ENCODE measurements at places on chromosomes 11 and 22.

GRCh38 chr11:93481696-93482095, 61.5 kb downstream of the SMCO4 start:
- no peak for DNase-seq

DNA sequence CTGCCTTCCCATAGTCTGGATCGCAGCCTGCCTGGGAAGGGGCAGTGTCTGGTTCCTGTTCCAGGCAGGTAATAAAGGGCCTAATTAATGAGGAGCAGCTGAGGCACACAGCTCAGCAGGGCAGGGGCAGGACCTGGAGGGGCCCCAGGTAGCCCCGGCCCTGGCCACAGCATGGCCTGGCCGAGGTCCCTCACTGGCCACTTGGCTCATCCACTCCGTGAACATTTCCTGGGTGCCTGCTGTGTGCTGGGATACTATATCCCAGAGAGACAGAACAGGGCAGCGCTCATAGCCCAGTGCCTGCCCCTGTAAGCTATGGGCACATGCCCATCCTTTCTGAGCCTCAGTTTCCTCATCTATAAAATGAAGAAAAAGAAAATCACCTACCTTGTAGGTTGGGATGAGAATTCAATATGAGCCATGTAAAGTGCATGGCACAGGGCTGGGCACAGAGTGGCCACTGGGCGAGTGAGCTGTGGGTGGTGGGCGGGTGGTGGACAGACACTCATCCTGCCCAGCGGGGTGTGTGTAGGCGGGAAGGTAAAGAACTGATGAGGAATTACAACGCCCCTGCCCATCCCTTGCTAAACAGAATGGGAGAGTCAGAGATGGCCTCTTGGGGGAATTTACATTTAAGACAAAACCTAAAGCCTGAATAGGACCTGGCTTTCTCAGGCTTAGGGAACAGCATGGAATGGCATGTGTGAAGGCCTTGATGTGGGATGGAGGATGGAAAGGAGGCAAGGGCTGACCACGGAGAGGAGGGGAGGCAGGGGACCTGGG, 9.2 kb downstream of the MYRF start:
- DNase-seq, result no peak

DNA sequence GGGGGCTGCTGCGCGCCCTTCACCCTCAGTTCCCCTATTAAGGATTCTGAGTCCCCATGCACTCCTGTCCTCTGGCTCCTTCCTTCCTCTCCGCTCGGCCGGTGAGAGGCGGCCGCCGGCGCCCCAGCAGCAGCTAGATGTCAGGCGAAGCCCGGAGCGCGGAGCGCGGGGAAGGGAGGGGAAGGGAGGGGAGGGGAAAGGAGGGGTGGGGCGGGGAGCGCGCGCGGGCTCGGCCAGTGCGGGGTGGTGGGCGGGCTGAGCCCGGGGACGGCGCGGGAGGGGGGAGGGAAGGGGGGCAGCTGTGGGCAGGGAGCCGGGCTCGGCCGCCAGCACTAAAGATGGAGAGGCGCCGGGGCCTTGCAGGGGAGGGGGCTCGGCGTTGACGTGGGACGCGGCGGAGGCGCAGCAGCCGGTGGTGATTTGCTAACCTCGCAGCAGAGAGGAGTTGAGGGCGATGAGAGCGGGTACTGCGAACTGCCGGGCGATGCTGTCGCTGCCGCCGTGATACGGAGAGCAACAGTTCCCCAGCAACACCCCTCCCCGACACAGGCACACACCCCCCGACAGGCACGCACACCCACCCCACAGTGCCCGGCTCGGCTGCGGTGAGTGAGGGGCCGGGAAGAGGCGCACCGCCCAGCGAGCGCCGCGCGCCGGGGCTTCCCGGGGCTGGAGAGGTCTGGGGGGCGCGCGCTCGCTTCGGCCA, at the start of gene ZBTB16:
Gene ZBTB16 (plus strand): TSS at position 434 of the 706 bp plus-strand sequence. CDS start 3,590 bp downstream, outside the sequence.
- peak; percentile 78 for DNase-seq

GRCh38 chr11:107996006-107996776, 12.5 kb upstream of the CUL5 start:
- no peak for DNase-seq

GRCh38 chr11:27158456-27159334, 118.1 kb downstream of the BBOX1 start:
- DNase-seq, result peak; percentile 84

- DNase-seq, result no peak
Observed at GRCh38 chr11:74816664-74817063, 68.0 kb downstream of the RNF169 start.

Measured in HCEC 1CT (cell line).